ENCODE measurements at places on chromosomes 12 and 14.

DNA sequence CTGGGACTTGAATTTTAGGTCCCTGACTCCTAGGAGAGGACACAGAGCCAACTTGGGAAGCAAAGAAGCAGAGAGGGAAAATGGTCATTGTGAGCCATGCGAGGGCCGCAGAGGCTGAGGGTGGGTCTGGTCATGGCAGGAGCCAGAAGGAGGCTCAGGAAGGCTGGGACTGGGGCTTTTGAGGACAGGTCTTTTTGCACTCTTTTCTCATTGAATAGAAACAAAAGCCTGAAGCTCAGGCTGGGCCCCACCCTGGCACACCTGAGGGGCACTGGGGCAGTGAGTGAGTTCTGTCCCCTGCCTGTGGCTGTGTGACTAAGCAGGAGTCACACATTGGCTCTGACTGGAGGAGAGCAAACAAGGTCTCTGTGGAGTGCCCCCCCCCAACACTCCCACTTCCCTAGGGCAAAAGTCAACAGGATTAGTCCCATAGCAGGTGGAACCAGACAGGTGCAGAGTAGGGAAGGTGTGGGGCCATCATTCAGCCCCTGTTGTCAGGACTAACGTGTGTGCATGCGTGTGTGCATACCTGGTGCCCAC, 2.8 kb downstream of the KRT7 start:
- DNase-seq = no peak

- DNase-seq = no peak
These were observed 126.9 kb upstream of the AMIGO2 start for GRCh38 chr12:47206450-47207339.

DNA sequence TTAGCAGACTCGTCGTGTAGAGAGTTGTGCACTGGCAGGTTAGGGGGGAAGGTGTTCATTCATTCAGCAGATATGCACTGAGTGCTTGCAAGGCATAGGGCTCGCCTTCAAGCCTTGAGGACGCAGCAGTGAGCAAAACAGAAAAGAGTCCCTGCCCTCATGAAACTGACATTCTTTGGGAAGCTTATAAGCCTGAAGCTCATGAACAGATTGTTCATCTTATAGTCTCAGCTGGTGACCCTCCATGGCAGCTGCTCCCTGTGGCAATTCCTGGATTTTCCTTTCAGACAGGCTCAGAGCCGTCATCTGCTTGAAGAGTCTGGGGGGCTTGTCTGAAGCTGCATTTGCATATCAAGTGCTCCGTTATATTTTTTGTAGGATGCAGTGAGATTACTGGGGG, 148.4 kb downstream of the PRKCH start:
- no peak for DNase-seq

DNA sequence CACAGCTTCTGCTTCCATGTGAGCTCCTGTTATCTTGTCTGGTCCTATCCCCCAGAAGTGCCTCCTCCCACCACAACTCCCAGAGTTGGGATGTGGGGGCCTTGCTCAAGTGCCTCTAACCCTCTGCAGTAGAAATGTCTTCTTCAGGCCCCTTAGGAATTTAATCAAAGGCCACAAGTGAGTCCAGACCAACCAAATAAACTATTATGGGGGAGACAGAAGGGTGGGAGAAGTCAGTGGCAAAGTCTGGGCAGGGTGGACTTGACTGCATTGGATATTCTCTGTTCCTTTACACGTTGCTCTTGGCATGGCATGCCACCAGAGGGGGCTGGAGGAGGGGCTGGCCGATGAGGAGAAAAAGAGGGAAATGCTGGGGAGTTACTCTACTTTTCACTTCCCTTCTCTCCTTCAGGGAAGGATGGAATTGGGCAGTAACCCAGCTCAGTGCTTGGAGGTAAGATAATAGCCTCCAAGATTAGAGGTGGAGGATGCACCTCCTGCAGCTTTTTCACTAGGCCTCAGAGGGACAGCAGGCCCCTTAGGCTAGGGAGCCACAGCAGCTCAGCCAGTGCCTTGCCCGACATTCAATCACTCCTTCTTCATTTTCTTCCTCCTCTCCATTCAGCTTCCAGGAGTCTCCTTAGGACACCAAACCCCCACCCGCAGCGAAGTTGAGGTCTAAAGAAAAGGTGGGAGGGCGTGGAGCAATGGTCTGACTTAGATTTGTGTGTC, 1.2 kb upstream of the AP1G2 start:
- peak; percentile 66 for DNase-seq

GRCh38 chr12:131102991-131103668, 149.4 kb downstream of the ADGRD1 start:
- no peak for DNase-seq

DNA sequence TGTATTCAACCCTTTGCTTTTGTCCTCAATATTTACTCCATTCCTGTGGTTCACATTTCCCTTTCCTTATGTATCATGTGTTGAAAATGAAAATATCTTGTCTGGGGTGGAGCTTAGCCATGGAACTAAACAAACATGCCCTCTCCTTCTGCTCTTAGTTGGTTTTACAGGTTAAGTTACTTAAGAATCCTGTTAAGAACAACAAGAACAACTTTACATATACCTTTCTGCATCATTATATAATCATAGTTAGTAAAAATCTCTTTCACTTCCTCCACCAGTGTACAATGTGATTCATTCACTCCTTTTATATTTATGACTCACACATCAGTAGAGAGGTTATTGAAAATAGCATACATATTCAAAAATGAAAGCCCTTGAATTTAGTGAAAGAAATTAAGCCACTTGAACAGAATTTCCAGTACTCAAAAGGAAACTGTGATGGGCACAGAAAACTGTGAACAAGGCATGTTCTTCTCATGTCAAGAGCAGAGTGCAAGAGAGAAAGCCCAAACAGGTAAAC, 307.7 kb downstream of the CCDC91 start:
- peak; percentile 14 for DNase-seq

DNA sequence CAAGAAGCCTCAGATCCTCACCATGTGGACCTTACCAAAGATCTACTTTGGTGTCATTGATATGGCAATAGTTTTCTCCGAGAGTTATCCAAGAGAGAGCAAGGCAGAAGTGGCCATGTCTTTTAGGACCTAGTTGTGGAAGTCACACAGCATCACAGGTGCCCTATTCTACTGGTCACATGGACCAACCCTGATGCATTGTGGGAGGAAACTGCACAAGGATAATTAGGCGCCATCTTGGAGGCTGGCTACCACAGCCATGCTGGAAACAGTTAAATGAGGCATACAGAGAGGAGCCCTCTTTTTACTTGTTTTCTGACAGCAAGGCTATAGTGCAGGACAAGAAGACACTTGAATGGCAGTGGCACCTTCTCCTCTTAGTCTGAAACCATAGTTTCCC, 49.8 kb downstream of the GNS start:
- no peak for DNase-seq

DNA sequence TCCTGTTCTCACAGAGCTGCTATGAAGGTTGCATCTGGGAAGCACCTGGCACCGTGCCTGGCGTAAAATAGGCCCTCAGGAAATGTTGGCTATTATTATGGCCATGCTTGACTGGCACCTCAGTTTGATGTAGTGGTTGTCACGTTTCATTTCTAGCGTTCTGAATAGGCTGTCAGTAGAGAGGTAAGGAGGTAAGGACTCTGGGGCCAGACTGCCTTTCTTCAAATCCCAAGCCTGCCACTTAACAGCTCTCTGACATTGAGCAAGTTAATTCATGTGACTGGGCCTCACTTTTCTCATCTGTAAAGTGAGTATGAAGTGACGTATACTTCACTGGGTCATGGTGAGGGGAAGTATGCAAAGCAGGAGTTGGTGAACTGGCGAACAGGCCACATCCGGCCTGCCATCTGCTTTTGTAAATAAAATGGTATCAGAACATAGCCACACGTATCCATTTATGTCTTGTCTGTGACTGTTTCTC, 196.2 kb downstream of the CACNA1C start:
- DNase-seq = no peak

DNA sequence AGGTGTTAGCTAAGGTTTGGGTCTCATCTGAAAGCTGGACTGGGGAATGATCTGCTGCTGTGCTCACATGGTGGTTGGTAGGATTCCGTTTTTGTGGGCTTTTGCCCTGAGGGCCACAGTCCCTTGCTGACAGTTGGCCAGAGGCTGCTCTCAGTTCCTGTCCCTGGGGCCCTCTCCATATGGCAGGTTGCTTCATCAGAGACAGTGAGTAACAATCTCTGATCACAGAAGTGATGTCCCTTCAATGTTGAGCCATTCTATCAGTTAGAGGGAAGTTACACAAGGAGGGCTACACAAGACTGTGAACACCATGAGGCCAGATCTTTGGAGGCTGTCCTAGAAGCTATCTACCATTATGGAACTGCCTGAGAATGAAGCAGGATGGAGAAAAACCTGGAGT, 137.2 kb downstream of the AACS start:
- DNase-seq = peak; percentile 27

GRCh38 chr12:15201056-15201455, 20.2 kb downstream of the RERG start:
- DNase-seq = no peak

- DNase-seq = no peak
These were observed 18.7 kb upstream of the POP5 start for GRCh38 chr12:120599672-120600552.

DNA sequence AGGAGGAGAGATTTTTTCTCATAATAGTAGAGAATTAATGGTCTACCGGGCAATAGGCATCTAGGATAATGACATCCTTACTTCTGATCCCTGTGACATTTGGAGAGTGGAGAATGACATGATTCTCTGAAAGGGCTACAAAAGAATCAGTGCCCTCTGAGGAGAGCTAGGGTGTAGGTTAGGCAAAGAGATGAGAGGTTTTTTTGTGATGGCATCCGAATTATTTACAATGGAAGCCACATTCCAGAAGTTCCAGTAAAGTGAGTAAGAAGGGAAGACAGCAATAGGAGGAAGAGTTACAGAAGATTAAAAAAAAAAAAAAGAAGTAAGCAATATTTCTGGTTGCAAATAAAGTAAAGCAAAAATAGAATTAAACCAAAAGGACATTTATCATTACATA, 478.0 kb downstream of the RMST start:
- DNase-seq = no peak

All from suppressor macrophage treated with lipopolysaccharide for 4 hours (primary cell).